HepG2 (cell line): ENCODE measurements at places on chromosomes 4 and X. TPM values are rescaled to one million over a fixed set of nuclear protein-coding genes. Genes with fewer than 3 reads are reported as not detected.

- no peak overlapping the region for H3K27ac ChIP-seq
- no peak overlapping the region for H3K4me3 ChIP-seq
- H3K36me3 ChIP-seq: no peaks in the 10 kb centered on the region
Measured at GRCh38 chr4:601612-602558, 23.5 kb upstream of the PDE6B start.

TEC gene
- total RNA-seq: 0.20 TPM in 2 replicates

CT45A2 gene
- not detected in 2 replicates for total RNA-seq

DNA sequence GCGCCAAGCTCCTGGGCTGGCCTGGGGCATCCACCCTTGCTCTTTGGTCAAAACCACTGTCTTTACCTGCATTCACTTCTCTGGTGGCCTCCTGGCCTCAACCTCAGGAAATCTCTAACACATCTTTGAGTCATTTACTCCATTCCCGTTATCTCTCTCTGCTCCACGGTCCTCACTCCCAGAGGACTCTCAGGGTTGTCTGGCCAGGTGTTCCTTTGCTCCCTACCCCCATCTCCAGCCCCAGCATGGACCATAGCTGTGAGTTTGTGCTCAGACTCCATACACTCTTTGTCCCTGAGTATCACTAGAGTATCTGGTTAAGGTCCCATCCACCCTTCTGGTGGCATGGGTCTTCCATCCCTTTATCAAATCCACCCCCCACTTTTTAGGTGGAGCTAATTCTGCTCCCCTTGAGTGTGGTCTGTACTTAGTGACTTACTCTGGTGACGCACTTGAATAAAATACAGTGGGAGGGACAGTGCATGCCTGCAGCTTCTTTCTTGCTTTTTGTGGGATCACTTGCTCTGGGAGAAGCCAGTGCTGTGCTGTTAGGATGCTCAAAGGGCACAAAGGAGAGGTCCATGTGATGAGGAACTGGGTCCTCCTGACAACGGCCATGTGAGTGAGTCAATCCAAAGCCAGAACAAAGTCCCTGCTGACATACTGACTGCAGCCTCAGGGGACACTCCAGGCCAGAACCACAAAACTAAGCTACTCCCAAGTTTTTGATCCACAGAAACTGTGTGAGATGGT lies 44.3 kb downstream of the IGFBP7 start:
- H3K36me3 ChIP-seq: no peaks in the 10 kb centered on the region
- H3K4me3 ChIP-seq: no peak overlapping the region
- no peaks in the 10 kb centered on the region for H3K27me3 ChIP-seq
- H3K4me1 ChIP-seq: no peaks in the 10 kb centered on the region
- DNase-seq: no peak
- H3K27ac ChIP-seq: no peak overlapping the region

PRSS12 gene
- total RNA-seq: 0.02 and 0.08 TPM in 2 replicates

DNA sequence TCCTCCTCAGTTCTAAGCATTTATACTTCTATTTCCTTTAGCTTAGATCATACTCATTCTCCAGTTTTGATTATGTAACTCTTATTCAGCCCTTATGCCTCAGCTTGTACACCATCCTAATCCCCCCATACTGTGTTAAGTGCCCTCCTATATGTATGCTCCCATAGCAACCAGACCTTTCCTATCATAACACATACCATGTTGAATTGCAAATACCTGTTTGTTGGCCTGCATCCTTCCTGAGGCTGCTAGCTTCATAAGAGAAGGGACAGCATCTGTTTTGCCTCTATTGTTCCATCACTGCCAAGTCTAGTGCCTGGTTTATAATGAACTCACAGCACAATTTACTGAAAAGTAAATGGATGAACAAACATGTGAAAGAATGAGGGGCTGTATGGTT lies 443.7 kb downstream of the CENPC start:
- H3K27ac ChIP-seq: no peak overlapping the region
- H3K4me1 ChIP-seq: no peaks in the 10 kb centered on the region
- no peak overlapping the region for H3K4me3 ChIP-seq
- DNase-seq: no peak
- H3K36me3 ChIP-seq: no peaks in the 10 kb centered on the region

DNA sequence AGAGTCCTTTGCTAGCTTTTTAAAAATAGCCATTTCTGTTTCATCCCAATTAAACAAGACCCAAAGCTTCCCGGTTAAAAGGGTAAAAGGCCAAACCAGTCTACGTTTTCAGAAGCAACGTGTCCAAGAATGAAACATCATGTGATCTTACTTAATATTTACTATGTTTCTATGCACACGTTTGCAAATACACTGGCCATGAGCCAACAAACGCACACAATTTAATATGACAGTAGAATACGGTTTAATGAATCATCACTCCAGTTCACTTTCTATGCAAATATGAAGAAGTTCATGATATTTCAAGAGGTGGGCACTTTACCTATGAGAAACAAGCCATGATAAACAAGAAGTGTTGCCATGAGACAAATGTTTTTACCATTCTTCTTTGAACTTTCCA lies 4.3 kb downstream of the NR0B1 start:
- no peaks in the 10 kb centered on the region for H3K36me3 ChIP-seq
- no peak overlapping the region for H3K27ac ChIP-seq
- no peak overlapping the region for H3K4me3 ChIP-seq
- H3K4me1 ChIP-seq: no peaks in the 10 kb centered on the region

- no peak for DNase-seq
- no peaks in the 10 kb centered on the region for H3K36me3 ChIP-seq
- H3K4me1 ChIP-seq: no peaks in the 10 kb centered on the region
- no peak overlapping the region for H3K27ac ChIP-seq
Measured at GRCh38 chr4:42562016-42562415, 94.9 kb downstream of the ATP8A1 start.

DNA sequence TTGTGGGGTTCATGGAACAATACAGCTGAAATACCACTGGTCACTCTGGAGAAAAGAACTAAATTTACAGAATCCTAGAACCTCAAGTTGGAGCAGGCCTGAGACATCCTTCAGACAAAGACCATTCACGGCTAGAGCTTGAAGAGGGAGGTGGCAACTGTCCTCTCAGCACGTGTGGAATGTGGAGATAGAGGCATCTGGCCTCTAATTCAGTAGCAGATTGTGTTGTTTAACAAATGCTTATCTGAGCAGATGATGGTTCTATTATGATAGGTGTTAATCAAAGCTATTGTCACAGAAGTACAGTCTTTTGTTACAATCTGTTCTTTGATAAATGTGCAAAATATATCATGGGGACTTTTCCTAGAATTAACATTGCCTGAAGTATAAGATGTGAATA lies 121.7 kb upstream of the KCNIP4 start:
- no peaks in the 10 kb centered on the region for H3K4me1 ChIP-seq
- H3K4me3 ChIP-seq: no peak overlapping the region
- no peak for DNase-seq
- no peaks in the 10 kb centered on the region for H3K27me3 ChIP-seq

NEIL3 gene
- total RNA-seq: 8.4 and 10.6 TPM in 2 replicates

TCEAL7 gene
- total RNA-seq: not detected in 2 replicates

BTK gene
- total RNA-seq: not detected in 2 replicates

DNA sequence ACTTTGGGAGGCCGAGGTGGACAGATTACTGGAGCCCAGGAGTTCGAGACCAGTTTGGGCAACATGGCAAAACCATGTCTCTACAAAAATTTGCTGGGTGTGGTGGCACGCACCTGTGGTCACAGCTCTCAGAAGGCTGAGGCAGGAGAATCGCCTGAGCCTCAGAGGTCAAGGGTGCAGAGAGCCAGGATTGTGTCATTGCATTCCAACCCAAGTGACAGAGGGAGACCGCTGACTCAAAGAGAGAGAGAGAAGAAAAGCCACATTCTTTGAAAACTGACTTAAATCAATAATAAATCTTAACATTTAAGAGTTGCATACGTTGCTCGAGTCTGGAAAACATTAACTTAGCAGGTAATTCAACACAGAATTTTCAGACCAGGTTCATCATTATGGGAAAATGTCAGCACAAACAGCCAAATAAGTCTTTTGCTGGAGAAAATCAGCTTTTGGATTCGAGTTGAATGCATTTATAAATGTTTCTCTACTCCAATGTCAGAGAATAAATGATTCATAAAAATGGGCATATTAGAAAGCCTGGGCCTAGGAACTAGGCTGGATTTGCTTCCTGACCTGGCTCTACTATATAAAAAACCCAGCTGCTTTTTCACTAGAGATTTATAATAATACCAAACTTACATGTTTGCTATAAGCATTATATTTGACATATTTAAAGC lies 68.3 kb upstream of the RBPJ start:
- H3K27ac ChIP-seq: no peak overlapping the region
- no peaks in the 10 kb centered on the region for H3K36me3 ChIP-seq
- DNase-seq: peak; percentile 78
- H3K4me1 ChIP-seq: peaks cover 12% of the 10 kb centered on the region
- no peaks in the 10 kb centered on the region for H3K27me3 ChIP-seq

DNA sequence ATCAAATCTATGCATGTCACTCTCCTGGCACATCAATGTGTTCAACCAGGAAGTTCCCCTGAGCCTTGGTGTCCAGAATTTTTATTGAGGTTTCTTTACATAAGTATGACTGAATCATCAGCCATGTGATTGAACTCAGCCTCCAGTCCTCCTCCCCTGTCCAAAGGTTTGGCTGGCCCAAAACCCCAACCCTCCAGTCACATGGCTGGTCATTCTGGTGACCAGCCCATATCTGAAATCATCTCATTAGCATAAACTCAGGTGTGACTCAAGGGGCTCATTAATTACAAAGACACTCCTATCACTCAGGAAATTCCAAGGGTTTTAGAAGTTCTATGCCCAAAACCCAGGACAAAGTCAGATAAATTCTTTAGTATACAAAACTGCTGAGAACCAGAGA lies 20.6 kb upstream of the SUPT20HL2 start:
- H3K27ac ChIP-seq: no peak overlapping the region
- no peak for DNase-seq
- no peaks in the 10 kb centered on the region for H3K36me3 ChIP-seq
- H3K4me1 ChIP-seq: no peaks in the 10 kb centered on the region

DNA sequence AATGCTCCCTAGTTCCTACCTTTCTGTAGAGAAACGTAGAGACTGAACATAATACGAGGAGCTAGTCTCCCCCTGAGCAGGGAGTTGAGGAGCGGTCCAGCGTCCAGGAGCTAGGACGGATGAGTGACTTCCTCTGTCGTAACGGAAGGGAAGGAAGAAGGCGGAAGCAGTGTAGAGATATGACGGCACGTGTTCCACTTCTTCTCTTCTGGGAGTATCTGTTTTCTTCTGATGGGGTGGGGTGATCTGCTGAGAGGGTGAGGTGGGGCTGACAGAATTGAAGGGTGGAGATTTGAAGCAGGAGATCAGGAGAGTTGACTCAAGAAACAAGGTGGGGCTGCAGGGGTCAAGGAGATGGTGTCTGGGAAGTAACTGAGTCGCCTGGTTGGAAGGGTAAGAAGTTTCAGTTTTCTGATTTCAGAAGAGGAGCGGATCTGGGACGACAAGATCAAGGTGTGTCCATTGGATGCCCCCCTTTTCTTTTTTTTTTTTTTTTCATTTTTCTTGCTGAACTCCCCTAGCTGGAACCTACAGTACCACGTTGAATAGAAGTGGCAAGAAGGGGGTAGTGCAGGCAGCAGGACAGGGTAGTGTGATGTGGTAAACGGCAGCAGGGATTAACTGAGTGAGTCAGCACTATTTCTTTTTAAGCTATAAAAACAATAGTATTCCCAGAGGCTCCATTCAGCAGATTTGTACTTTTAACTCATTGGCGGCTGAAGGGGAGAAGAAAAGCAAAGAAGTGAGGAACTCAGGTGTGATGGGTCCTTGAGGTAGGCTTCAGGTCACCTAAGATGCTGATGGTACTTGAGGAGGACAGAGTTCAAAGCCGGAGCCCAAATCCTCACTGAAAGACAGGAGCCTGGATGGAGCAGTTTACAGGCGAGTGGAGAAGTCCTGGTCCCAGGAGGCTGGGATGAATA lies 50.8 kb upstream of the SETD7 start:
- H3K36me3 ChIP-seq: no peaks in the 10 kb centered on the region
- H3K27me3 ChIP-seq: no peaks in the 10 kb centered on the region; the same call in 1 of the 2 replicates
- no peak for DNase-seq
- H3K4me1 ChIP-seq: no peaks in the 10 kb centered on the region

CCDC158 gene
- not detected in 2 replicates for total RNA-seq

GRCh38 chr4:120291541-120291940 lies 224.9 kb upstream of the MAD2L1 start:
- H3K27ac ChIP-seq: no peak overlapping the region
- no peak for DNase-seq
- no peaks in the 10 kb centered on the region for H3K27me3 ChIP-seq
- no peaks in the 10 kb centered on the region for H3K36me3 ChIP-seq
- no peak overlapping the region for H3K4me3 ChIP-seq

DNA sequence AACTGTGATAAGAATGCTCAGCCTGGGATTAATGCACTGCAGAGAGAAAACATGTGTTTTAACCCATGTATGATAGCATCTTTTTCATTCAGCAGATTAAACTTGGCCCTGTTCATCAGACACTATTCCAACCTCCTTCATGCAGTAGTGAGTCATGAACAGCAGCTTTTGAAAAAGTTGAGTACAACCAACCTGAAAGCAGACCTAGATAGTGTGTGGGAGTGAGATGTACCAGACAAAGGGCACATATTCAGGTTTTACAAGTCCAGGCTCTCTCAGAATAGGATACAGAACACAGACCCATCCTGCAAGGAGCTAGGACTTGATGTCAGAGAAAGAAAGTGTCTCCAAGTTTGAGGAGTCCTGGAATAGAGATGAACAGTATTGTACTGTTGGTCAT lies 237.3 kb upstream of the STS start:
- H3K27me3 ChIP-seq: no peaks in the 10 kb centered on the region
- H3K4me3 ChIP-seq: no peak overlapping the region
- H3K36me3 ChIP-seq: no peaks in the 10 kb centered on the region
- no peak overlapping the region for H3K27ac ChIP-seq

DNA sequence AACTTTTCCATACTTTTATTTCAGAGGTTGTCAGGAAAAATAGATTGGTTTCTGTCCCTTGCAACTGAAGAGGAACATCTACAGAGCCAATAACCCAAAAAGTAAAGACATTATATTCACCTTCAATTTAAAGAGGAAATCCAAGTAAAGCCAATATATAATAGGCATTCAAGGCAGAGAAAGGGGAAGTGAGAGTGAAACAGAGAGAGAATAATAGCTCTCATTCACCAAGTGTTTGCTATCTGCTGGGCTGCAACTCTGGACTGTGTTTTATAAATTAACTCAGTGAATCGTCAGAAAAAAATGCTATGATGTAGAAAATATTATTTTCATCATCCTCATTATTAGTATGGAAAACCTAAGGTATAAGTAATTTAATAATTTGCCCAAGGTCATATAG lies 448.5 kb downstream of the TRAM1L1 start:
- no peaks in the 10 kb centered on the region for H3K4me1 ChIP-seq
- no peak overlapping the region for H3K27ac ChIP-seq

GRCh38 chrX:134636851-134637250 lies 21.4 kb downstream of the PLAC1 start:
- H3K36me3 ChIP-seq: no peaks in the 10 kb centered on the region
- H3K4me3 ChIP-seq: no peak overlapping the region
- no peaks in the 10 kb centered on the region for H3K4me1 ChIP-seq
- H3K27me3 ChIP-seq: no peaks in the 10 kb centered on the region
- H3K27ac ChIP-seq: no peak overlapping the region

DNA sequence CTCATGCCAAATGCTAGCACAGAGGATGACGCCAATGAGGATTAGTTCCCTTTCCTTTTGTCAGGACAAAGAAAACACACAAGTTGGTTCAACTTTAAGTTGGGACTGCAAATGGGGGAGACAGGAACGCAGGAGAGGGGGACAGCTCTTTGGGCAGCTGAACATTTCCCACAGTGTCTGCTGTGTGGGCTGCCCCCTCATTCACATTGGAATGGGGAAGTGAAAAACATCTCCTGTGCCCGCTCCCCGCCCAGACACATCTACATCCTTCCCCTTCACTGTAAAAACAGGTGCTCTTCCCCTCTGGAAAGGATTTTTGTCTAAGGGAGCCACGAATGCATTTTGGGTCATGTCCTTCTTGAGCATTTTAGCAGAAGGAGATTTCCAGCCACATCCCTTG lies 44.5 kb upstream of the TBC1D9 start:
- no peak overlapping the region for H3K27ac ChIP-seq
- no peaks in the 10 kb centered on the region for H3K36me3 ChIP-seq
- H3K4me3 ChIP-seq: no peak overlapping the region
- H3K4me1 ChIP-seq: no peaks in the 10 kb centered on the region
